Activated CD8-positive, alpha-beta memory T cell treated with anti-CD3 and anti-CD28 coated beads for 48 hours (primary cell): ENCODE measurements at places on chromosomes 7 and 10.

GRCh38 chr7:70143075-70144044 lies 545.1 kb downstream of the AUTS2 start:
- no peak for DNase-seq

- no peak for DNase-seq
These were observed 83.5 kb upstream of the GNA12 start for GRCh38 chr7:2927592-2927991.

GRCh38 chr10:6535156-6535764 lies 44.8 kb downstream of the PRKCQ start:
- no peak for DNase-seq

DNA sequence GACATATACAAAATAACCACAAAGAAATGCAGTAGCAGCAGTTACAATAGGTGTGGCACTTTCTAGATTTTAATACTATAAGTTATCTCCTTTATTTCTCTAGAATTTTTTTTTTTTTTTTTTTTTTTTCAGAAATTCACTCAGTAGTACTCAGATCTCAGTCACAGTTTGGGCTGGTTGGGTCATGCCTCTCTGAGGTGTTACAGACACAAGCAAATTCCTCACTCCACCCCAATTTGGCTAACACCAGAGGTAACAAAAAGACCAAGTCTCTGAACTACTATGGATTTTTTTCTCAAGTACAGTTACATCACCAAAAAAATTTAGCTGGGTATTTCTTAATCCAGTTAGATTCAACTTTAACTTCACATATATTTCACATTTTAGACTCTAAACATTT lies 985.1 kb upstream of the LRRN3 start:
- DNase-seq, result no peak

GRCh38 chr10:109591601-109592000 lies 331.7 kb downstream of the XPNPEP1 start:
- no peak for DNase-seq
